ENCODE measurements at places on chromosomes 2 and 18.

DNA sequence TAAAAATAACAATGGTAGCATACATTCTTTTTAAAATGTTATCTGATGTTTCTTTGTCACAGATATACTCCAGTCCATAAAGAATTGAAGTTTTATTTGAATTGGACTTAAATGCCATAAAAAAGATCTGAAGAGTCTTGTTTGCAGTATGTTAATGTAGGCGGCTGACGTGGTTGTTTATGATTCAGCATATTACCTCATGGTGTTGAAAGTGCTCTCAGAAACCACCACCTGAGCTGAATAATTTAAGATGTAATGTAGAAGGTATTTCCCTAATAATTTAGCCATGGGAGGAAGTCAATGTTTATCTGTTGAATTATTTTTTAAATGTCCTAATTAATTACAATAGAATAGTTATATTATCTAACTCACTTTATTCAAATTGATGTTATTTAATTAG is 58.6 kb upstream of the CHN1 start:
- no peak for DNase-seq

GRCh38 chr18:44186001-44186400 is 494.7 kb upstream of the SETBP1 start:
- peak; percentile 66 for DNase-seq

DNA sequence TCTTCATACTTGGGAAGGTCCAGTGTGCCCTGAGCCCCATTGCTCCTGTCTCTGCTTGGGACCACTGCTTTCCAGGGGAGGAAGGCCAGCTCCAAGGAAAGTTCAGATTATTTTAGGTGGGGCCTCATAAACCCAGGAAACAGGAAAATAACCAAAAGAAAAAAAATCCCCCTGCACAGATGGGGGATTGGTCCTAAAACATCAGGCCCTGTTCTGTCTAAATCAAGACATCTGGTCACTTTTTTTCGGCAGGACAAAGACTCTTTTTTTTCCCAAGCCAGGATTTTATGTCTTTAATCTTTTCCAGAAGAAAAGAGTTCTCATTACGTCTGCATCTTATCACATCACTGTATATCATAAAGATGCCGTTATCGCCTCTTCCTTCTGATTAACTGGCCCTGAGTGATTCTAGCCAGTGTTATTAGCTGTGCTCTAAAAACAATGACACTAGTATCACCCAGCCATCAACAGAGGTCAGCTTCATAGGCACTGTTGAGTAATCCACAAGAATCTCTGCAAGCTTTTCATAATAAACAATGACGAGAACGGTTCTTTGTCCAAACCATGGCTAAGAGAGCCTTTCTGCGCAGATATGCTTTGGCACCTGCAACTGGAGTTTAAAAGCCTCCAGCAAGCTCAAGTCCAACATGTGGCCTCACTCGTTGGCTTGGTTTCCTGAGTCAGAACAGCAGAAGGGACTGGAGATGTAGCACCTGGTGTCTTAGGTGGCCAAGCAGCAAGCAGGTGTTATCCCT is 138.2 kb downstream of the VAPA start:
- peak; percentile 98 for DNase-seq

DNA sequence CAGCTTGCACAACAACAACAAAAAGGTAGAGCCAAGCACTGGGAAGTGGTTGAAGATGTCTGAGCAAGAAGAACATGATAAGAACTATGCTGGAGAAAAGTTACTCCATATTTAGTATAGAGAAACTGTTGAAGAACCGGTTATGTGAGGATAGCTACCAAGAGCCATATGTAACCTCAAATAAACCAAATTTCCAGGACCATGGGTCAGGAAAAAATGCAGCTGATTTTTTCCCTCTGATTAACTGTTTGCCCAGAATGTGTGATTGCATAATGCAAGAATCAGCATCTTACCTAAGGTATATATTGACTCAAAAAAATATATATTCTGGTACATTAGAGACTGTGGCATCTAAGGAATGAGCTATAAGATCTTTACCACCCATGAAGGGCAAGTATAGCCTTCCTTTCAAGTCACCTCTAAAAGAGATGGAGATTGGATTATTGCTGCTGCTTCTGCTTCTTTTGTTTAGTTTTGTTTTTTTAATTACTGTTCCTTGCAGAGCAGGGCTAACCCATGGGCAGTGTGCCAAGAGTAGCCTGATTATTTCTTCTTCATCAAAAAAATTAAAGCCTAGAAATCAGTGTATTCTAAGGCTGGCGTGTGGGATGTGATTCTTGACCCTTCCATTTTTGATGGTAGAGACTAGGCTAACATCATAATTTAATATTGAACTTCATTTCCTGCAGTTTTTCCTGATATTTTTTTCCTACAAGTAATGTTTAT is 76.9 kb upstream of the MAP3K20 start:
- DNase-seq: no peak

DNA sequence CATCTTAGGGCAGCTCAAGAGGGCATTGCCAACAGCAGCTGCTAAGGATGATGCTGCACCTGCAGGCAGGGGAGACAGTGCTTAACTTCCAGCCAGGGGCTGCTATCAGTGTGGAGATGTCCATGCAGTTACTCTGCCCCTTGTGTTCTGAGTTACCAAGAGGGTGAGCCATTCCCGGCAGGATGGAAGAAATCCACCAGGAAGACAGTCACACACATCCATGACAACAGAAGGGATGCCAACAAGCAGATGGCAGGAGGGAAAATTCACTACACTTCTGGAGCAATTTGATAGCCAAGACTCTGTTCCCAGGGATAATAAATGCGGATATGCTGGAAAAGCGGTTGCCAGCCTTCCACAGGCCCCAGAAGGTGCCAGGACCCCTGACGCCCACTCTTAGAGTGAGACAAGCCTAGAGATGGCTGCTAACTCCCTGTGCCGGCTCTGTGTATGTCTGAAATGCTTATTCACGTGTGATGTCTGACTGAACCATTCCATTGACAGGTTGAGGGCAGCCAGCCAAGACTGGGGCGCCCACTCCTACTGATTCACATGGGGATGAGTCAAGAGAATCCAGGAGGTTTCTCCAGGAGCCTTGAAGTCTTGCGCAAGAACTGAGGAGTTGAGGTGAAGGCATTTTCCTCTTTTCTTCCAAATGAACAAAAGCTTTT is 24.5 kb downstream of the LOXHD1 start:
- no peak for DNase-seq

GRCh38 chr2:218236829-218237228 is 19.8 kb downstream of the ARPC2 start:
- DNase-seq: no peak

DNA sequence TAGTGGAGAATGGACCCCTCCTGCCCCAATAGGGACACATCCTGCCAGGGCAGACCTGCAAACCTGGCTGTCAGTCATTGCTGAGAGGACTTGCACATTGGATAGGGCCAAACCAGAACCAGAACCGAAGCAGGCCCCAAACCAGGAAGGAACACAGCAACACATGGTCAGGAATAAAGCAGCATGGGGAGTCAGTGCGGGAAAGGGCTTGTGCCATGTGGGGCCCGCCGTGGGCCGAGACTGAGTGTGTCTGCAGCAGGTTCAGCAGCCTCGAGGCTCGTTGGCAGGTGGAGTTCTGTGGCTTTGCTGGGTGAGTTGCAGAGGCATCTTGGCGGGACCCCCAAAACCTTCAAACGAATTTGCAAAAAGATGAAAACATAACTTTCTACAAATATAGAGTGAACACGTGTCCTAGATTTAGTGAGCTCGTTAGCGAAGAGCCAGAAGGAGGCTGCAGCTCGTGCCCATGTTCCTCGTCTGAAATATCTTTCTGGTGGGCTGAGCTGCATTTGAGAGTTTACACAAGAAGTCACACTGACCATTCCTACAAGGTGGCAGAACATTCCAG is 44.9 kb upstream of the LDLRAD4 start:
- no peak for DNase-seq

DNA sequence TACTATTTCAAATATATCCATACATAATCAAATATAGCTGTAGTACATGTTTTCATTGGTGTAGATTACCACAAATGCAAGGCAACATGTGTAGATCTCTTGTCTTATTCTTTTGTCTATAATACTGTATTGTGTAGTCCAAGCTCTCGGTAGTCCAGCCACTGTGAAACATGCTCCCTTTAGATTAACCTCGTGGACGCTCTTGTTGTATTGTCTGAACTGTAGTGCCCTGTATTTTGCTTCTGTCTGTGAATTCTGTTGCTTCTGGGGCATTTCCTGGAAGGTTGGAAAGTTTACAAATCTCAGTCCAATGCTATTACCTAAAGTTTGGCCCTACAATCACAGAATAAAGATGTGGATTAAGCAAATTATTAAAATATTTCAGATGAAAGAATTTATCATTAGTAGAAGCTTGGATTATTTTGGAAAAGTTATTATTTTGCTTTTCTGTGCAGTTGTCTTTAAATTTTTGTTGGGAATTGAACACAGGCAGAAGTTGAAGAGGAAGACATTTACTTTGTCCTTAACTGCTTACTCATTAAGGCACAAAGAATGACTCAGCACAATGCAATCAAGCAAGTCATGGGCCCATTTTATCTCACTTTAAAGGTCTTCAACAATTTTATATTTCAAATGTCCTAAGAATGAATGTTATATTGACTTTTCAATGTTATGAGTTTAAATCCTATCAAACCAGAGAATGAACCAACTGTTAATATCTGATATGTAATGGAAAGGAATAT is 103.4 kb upstream of the CAVIN2 start:
- DNase-seq: peak; percentile 66

- DNase-seq: no peak
These were observed 109.8 kb upstream of the ZNF516 start for GRCh38 chr18:76604935-76605240.

GRCh38 chr2:71130905-71131244 is 441 bp downstream of the MPHOSPH10 start:
- peak; percentile 39 for DNase-seq

GRCh38 chr2:197894751-197895274 is 90.4 kb downstream of the PLCL1 start:
- DNase-seq: no peak

- no peak for DNase-seq
These were observed 135.4 kb upstream of the ITGB6 start for GRCh38 chr2:160335441-160335840.

DNA sequence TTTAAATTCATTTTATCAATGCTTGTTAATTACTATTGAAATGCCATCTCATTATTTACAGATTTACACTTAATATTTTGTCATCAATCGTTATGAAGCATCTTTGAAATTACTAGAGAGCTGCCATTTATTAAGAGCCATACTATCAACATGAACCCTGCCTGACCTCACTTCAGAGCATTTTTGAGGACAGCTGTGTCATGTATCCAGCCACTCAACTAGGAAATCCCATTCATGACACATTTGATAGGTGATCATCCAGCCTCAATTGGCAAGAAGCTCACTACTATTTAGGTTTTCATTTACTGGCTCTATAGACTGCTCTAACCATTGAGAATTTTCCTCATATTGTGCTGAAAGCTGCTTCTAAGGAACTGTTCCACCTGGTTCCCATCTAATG is 40.6 kb upstream of the TLK1 start:
- DNase-seq: peak; percentile 11

GRCh38 chr2:20229322-20230113 is 4.6 kb upstream of the SDC1 start:
- DNase-seq: no peak

GRCh38 chr2:42897358-42897757 is 105.0 kb upstream of the HAAO start:
- DNase-seq: no peak

DNA sequence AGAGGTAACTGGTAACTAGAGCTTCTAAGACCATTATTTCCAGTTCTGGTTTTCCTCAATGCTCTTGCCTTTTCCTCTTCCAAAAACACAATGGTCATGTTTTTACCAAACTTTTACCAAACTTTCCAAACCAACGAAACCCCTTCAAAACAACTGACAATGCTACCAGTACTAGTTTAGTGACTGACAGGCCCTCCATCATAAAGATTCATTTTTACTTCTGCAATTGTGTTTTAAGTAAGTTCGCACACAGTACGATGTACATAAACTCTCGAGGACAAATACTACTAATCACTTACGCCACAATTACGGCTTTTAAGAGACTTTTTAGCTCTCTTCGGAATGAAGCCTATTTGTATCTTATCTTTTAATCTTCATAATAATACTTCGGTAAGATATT is 900 bp downstream of the C18orf32 start:
- DNase-seq: no peak

- no peak for DNase-seq
These were observed 52.0 kb downstream of the ZFP36L2 start for GRCh38 chr2:43174368-43174916.

- DNase-seq: no peak
These were observed 150.6 kb upstream of the EPC2 start for GRCh38 chr2:148493822-148494563.

- no peak for DNase-seq
These were observed 284.1 kb downstream of the TRIB2 start for GRCh38 chr2:13000664-13001363.

GRCh38 chr2:226837787-226838603 is 2.1 kb downstream of the RHBDD1 start:
- DNase-seq: no peak
